ENCODE measurements at places on chromosomes 3 and 15.

DNA sequence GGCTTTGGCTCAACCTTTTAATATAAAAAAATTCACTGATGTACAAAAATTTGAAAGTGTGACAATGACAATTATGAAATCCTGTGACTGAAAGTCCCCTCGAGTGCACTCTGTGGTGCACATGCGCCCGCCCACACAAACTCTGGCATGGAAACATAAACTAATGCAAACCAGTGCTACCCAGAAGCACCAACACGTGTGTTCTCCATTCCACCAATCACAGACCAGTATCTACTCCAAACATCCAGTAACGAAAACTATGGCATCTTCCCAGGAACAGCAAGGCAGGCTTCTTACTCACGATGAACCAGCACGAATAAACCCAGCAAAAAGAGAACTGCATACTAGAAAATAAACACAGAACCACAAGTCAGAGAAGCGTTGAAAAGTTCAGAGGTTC is 11.7 kb upstream of the NMB start:
- no peak for DNase-seq

DNA sequence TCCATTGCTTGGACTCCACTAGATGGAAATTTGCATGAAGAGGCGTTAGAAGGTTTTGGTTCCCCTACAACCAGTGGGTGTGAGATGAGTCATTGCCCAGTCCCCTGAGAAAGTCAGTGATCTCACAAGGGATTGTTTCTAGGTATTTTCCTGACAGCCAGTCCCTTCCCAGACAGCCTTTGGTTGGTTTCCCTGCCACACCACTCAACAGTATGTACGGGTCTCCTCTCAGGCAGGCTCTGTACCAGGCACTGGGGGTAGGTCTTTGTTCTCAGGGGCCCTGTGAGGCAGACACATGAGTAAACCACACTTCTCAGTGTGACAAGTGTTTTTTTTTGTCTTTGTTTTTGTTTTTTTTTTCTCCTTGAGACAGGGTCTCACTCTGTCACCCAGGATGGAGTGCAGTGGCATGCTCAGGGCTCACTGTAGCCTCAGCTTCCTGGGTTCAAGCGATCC is 4.0 kb downstream of the LAMP3 start:
- DNase-seq: no peak

DNA sequence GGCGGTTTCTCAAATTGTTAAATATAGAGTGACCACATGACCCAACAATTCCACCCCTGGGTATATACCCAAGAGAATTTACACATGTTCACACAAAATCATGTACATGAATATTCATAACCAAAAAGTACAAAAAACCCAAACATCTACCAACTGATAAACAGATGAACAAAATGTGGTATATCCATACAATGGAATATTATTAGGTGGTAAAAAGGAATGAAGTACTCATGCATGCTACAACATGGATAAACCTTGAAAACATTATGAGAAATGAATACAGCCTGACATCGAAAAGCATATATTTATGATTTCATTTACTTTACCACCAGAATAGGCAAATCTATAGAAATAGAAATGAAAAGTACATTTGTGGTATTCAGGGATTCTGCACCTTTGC is 7.4 kb downstream of the PLCB2 start:
- no peak for DNase-seq

GRCh38 chr3:124666067-124666466 is 64.2 kb upstream of the UMPS start:
- no peak for DNase-seq

DNA sequence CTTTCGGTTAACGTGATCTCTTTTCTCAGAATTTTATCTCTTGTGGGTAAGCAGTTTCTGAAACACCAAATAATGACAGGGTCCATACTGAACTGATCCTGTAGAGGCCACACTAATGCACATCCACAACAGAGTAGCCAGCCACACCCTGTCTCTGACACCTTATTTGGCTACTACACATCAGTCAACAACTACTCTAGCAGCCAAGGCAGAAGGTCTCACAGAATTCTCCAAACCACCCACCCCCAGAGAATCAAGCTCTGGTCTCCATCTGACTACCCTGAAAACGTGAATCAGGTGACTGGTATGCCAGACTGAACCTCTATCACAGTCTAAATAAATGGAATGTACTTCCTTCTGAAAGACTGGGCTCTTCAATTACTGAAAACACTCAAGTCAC is 38.0 kb downstream of the EDC3 start:
- DNase-seq: no peak

- no peak for DNase-seq
Measured at GRCh38 chr3:100662113-100662823, 47.0 kb upstream of the TFG start.

GRCh38 chr3:157436583-157437291 is at the start of gene PTX3:
TSS of gene PTX3 (plus strand) at chr3:157436850. CDS start at chr3:157436934, 84 bp downstream.
- DNase-seq: no peak

DNA sequence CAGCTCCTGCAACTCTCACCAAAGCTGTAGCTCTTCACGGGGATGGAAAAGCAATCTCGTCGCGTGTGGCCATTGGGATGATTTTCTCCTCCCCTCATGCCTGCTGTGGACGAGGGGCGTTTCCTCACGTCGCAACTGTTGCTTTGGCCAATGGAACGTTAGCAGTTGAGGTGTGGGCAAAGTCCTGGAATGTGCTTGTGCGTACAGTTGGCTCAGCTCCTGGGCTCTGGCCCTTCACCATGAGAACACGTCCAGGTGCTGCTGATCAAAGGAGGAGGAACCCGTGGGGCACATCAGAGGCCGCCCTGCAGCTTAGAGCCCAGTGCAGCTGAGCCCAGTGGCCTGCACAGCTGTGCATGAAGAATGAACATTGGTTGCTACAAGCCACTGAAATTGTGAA is 186.1 kb downstream of the TJP1 start:
- no peak for DNase-seq

DNA sequence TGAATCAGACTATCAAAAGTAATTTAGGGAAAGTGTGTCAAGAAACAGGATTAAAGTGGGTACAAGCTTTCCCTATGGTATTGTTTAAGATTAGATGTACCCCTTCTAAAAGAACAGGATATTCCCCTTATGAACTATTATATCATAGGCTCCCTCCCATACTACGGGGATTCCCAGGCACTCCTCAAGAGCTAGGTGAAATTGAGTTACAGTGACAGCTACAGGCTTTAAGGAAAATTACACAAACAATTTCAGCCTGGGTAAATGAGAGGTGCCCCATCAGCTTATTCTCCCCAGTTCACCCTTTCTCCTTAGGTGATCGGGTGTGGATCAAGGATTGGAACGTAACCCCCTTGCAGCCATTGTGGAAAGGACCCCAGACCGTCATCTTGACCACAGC is 240.8 kb upstream of the CNTN6 start:
- DNase-seq: no peak

DNA sequence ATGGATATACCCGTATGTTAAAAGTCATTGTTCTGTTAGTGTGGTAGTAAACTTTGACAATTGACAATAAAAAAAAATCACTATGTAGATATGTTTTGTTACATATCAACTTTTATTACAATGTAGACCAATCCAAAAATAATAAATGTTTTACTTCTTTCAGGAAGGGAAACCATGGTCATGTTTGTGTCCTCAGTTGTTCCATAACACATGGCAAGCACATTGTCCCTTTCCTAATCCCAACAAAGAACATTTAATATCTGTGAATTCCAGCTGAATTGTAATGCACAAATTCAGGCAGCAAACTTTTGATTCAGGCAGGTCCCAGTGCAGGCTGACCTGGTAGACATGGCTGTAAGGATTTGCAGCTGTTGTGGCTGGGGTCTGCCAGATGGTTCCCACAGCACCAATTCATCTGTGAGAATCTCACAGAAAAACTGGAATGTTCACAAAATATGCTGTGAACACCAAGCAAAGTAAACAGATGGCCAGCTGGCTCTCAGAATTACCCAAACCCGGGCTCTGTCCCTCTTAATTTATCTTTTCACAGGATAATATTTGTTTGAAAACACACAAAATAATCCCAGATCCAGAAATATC is 1.9 kb upstream of the SPG21 start:
- DNase-seq: no peak

DNA sequence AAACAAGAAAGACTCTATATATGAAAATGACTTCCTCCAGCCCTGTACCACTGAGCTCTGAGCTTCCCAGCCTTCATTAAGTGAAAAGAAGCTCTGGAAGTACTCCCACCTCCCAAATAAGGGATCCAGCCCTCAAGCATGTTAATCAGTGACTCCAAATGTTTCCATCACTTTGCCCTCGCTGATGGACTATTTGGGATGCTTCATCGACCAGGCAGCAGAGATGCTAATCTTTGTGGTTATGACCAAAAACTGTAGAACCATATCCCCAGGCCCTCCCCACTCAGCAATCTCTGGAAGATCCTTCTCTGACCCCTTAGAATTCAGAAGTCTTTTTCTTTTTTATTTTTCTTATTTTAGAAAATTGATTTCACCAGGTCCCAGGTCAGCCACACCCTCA is 2.3 kb upstream of the CTDSPL start:
- no peak for DNase-seq

GRCh38 chr15:80561500-80561899 is 133.6 kb upstream of the ABHD17C start:
- DNase-seq: no peak

Data from stimulated activated naive CD4-positive, alpha-beta T cell (primary cell).